CD4-positive, alpha-beta T cell treated with Interleukin-2 at 100 ng/mL for 4 hours (primary cell): ENCODE measurements at places on chromosomes 6 and 20.
A peak's percentile ranks its signal among the peaks of the same experiment; 100 is the strongest.

DNA sequence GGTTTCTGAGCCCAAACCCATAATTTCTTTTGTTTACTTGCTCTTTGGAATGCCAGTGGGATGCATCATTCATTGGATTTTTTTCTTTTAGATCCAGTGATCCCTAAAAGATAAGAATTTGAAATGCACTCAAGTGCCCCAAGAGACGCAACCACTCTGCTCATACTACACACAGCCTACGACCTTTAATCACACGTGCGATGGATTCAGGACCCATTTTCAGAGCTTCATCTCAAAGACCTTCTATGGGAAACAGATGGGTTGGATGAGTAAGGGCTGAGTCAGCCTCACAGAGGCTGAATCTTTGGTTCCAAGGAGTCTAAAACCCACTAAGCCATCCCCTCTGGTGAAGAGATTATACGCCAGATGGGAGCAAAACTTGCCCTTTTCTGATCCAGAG lies 265.5 kb upstream of the EXOC2 start:
- no peak for DNase-seq

DNA sequence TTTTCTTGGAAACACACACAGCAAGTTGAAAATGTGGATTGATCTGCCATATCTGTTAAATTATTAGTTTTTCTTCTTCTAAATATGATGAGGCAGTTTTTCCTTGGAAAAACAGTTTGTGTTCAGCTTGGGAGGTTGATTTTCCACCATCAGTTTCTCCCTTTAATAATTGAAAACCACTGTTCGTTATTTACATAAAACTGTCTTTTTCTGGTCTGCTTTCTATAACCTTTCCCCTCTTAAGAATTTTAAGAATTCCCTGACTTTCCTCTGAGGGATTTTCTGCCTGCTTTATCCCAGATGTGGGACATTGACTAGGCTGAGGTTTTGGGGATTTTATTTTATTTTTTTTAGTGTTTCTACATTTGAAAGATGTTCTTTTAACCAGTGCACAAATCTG lies 27.2 kb downstream of the DSE start:
- DNase-seq, result no peak

DNA sequence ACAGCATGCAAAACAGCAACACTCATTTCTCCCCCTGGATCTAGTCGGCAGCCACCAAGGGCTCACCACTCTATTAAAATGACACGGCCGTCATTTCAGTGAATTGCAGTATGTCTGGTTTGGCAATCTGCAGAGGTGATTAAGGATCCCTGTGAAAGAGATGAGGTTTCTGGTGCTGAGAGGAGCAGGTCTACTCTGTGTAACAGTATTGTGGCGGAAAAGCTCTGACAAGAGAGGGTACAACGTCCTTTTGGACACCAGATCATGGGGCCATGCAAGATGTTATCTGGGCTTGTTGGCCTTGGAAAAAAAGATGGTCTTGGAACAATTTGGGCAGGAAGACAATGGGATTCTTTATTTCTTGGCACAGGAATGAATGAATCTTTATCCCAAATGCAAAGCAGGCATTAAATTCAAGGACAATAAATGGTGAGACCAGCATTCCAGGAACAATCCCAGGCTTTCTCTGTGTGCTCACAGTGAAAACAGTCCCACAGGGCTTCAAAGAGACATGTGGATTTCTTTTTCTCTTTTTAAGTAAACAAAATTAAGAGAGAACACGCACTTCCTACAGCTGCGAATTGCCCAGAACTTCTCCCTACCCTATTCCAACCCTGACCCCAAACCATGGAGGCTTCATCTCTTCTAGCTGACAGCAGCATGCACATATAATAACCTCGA lies 33.7 kb upstream of the ADGRF1 start:
- DNase-seq, result no peak

GRCh38 chr6:161198176-161198575 lies 75.7 kb downstream of the AGPAT4 start:
- DNase-seq, result no peak

GRCh38 chr6:44820321-44820720 lies 432.8 kb downstream of the CDC5L start:
- no peak for DNase-seq

GRCh38 chr6:43681303-43681702 lies 6.3 kb downstream of the MRPS18A start:
- no peak for DNase-seq

GRCh38 chr20:36454332-36454697 lies 87.0 kb upstream of the MYL9 start:
- DNase-seq, result no peak

GRCh38 chr20:61951695-61952533 lies 113.8 kb downstream of the TAF4 start:
- no peak for DNase-seq

DNA sequence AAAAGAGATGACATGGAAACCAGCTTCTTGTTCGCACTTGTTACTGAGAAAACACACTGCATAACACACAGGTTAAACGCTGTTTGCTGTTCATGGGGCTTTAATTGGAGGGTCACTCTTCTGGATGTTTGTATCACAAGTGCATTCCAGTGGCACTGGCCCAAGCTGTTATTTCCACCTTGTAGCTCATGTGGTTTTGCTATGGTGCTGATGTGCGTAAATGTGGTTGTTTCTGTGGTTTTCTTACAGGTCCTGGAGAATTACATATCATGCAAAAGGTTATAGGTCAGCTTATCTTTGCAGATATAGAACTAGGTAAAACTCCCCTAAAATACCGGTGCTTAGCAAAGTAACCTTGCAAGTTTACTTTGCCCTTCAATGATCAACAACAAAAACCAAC lies 89.3 kb upstream of the AHI1 start:
- DNase-seq, result no peak

GRCh38 chr6:129447198-129447565 lies 262.8 kb downstream of the ARHGAP18 start:
- no peak for DNase-seq

DNA sequence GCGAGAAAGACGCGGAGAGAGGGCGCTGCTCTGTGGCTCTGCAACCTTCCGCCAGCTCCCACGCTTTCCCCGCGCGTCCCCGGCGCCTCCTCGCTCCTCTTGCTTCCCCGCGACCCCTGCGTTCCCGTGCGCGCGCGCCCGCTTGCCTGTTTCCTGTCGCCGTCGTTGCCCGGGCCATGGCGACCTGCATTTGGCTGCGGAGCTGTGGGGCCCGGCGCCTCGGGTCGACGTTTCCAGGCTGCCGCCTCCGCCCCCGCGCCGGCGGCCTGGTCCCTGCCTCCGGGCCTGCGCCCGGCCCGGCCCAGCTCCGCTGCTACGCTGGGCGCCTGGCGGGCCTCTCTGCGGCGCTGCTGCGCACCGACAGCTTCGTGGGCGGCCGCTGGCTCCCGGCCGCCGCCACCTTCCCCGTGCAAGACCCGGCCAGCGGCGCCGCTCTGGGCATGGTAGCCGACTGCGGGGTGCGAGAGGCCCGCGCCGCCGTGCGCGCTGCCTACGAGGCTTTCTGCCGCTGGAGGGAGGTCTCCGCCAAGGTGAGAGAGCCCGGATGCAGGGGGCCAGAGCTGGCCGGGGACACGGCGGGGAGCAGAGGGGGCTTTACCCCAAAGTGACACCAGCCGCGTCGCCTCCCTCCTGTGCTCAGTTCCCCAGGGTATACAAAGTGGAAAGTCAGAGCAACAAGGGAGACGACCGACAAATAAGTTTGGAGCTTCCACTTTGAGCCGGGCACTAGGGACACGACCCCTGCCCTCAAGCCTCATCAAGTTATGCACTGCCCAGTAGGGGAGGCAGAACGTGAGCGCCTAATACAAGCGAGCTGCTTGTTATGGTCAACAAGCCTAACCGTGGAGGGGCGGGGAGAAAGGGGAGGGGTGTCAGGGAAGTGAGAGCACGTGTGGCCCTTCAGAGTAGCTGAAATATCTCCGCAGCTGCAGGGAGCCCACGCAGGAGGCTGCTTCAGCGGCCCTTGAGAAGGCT lies at the start of gene ALDH5A1:
TSS of gene ALDH5A1 (plus strand) at position 149 of the 975 bp plus-strand sequence. CDS start at position 177, 28 bp downstream.
- peak; percentile 73 for DNase-seq

DNA sequence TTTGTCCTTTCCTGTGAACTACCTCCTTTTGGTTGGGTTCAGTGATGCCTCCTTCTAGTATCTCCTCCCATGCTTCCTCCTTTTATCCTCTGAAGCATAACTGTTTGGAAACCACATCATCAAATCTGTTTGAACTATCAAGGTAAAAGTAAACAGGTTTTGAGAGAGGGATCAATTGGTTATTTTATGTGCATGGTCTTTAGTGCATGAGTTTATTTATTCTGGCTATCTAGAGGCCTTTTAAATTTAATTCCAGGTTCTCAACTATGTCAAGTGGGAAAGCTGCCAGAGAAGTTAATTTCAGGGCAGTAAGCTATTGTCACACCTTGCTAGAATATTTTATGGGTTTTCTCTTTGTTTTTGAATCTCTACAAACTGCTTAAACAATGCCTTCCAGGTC lies 54.1 kb downstream of the WASF1 start:
- DNase-seq, result no peak

- DNase-seq, result no peak
Observed at GRCh38 chr6:154931711-154932424, 63.2 kb upstream of the TIAM2 start.

DNA sequence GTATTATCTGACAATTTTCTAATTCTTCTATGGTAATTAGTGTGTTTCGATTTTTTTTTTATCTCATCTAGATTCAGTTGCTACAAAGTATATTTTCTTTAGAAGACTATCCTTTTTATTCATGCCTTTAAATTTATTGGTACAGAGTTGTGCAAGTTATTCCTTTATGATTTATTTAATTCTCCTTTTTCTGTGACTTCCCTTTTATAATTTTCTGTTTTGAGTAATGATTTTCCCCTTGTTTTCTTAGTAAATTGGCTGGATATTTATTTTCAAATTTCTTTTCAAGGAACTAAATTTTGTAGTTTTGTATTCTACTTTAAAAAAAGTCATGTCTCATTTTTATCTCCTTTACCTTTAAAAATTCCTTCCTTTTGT lies 2.4 kb upstream of the IL22RA2 start:
- no peak for DNase-seq

DNA sequence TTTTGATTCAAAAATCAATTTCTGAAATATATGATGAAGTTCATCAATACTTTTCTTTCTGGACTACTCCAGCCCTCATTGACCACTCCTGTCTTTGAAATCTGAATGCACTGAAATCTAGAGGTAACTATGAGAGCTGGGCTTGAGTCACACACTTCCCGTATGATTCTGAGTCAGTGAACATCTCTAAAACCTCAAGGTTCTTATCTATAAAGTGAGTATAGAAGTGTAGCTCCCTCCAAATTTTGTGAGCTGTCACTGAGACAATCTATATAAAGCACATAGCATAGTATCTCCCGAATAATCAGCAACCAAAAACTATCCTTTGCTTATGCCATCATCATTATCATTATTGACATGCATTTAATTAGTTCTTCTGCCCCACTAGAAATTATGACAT lies 182.4 kb downstream of the TSHZ2 start:
- DNase-seq, result peak; percentile 7

- DNase-seq, result peak; percentile 61
Observed at GRCh38 chr6:116287689-116288282, 8.1 kb upstream of the TSPYL1 start.

DNA sequence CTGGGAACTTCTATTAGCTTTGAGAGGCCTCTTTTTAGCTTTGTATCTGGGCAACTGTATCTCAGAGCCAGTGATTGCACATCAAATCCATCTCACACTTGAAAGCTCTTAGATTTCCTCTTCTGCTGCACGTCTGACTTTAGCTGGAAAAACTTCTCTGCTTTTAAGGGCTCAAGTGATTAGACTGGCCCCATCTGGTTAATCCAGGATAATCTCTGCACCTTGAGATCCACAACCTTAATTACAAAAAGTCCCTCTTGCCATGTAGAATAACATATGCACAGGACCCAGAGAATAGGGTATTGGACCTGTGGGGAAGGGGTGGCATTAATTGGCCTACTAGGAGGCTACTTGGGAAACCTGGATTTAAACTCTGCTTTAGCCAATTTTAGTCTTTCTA lies 24.2 kb downstream of the KLHL31 start:
- no peak for DNase-seq

DNA sequence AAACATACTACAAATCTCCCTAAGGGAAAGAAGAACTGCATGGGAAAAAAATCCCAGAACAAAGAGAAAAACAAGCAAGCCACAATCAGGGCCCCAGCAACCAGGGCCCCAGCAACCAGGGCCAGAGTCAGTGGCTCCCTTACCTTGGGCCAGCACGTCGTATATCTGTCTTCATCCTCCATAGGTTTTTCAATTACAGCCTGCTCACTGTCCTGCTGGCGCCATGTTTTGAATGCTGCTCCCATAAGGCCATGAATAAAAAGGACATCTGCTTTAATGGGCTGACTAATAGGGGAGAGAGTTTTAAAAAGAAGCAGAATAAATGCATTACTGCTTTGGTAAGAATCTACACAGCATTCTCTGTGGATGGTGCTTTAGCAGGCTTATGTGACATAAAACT lies 49.2 kb downstream of the SERAC1 start:
- no peak for DNase-seq

DNA sequence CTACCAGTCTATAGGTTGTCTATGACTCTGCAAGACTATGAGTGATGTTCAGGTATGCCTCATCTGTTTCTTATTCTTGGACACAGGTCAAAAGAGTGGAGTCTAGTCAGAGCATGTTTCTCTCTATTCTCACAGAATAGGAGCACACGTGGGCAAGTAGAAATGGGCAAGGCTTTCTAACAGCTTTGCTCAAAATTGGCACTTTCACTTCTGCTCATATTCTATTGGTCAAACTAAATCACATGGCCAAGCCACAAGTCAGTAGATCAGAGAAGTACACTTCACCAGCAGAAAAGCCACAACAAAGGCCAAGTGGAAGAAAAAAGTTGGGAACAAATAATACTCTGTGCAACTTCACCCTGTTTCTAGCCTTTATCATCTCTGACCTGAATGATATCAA lies 354.5 kb upstream of the SYNCRIP start:
- no peak for DNase-seq

GRCh38 chr6:209432-210103 lies 82.7 kb upstream of the DUSP22 start:
- DNase-seq, result peak; percentile 67

DNA sequence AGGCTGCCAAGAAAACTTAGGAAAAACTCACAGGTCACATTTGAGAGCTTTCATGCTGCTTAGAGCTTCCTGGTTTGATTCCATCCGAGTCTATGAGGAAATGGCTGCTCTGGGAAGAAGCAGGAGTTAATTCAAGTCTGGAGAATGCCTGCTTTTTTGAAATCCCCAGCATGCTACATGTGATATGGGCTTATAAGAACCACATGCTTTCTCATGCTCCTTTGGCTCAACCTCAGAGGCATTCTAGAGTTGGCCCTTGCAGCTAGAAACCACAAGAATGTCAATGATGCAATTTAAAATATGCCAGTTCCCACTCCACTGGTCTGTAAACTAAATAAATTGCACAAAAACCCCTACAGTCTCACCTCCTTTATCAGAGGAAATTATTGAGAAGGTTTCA lies 142.9 kb upstream of the OLIG3 start:
- DNase-seq, result no peak

GRCh38 chr6:116314878-116315277 lies 35.1 kb upstream of the TSPYL1 start:
- DNase-seq, result no peak
